MV-4-11 (cell line): ENCODE measurements at places on chromosomes 2 and 18.

GRCh38 chr2:5360081-5360480, 332.1 kb upstream of the SOX11 start:
- no peak for DNase-seq

DNA sequence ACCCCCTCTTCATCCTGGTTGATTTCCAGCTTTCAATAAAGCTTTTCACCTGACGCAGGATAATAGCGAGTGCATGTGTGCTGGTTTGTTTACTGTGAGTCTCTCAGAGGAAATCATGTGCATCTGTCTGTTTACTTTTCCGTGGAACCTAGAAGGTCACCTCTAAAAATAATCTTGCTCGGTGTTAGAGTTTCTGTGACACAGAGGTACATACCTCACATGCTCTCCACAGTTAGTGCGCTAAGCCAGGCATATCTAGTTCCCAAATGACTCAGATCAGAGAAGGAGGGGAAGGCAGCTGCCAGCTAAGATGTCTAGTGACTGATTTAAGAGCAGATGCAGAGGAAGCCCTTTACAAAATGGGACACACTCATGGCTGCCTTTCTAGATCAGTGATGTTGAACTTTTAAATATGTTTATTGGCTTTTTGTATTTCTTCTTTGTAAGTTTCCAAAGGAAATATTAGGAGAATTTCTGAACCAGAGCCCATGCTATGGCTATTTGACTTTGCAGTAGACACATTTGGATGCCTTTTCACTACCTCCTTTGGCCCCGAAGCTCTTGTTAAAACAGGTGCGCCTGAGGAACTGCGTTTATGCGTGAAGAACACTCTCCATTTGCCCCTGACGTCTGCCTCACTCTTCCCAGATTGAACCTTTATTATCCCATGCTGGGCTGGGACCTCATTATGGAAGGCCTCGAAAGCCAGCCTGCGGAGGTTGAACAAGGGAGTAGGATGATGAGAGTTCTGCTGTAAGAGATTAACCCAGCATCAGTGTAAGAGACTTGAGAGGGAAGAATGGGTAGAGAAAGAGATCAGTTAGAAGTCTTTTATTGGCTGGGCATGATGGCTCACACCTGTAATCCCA, 145.6 kb downstream of the FAM161A start:
- DNase-seq, result no peak

GRCh38 chr18:7116001-7116730, 1.4 kb downstream of the LAMA1 start:
- no peak for DNase-seq

DNA sequence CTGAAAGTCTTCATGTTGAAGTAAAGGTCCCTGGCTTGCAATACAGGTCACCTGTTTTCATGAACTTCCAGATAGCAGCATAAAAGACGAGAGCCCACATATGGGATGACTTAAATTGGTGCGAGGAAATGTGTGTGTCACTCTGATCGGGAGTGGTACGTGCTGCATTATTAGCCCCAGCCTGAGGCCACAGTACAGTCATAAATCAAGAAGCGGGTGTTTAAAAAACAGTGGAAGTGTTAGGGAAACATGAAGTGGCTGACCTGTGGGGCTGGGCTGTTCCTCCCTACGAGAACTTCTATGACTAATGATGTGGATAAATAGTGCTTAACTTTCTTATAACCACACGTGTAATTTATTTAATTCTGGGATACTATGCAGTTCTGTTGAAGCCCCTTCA, 24.4 kb downstream of the RDH14 start:
- DNase-seq, result no peak

- no peak for DNase-seq
These were observed 297.2 kb downstream of the NCKAP5 start for GRCh38 chr2:133271105-133271504.

- DNase-seq, result no peak
These were observed 46.4 kb upstream of the ACAA2 start for GRCh38 chr18:49859725-49860124.

DNA sequence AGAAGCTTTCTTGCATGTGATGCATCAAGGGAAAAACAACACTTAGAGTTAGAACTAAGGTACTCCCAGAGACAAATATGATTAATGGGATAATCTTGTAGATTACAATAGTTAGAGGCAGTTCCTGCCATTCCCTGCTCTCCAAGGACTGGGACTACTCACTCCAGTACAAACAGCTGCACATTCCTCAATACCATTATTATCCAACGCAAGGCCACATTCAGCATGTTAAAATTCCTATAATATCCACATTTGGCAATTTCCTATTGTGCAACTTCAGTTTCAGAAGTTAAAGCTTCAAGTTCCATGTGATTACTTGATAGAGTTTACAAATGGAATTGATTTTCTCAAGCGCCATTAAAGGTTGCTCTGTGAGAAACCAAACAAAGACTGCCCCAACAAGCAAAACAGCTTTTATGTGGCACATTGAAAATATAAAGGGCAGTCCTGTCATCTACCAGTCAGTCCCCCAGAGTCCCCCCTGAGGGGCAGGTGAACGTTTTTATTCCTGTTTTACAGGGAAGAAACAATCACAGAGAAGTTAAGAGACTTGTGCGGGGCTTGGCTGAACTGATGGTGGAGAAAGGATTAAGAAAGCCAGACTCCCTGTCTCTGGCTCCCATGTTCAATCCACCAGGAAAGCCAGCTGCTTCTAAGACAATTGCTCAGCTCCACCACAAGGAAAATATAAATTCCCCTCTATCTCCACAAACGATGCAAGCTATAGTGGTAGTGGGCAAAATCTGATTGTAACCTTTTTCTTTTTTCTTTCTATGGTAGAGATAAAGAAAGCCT, 72.6 kb downstream of the TXNL1 start:
- peak; percentile 37 for DNase-seq

GRCh38 chr18:50424877-50425690, 50.2 kb downstream of the SKA1 start:
- peak; percentile 82 for DNase-seq

- no peak for DNase-seq
These were observed 82.3 kb downstream of the GALNT14 start for GRCh38 chr2:31055938-31056337.

DNA sequence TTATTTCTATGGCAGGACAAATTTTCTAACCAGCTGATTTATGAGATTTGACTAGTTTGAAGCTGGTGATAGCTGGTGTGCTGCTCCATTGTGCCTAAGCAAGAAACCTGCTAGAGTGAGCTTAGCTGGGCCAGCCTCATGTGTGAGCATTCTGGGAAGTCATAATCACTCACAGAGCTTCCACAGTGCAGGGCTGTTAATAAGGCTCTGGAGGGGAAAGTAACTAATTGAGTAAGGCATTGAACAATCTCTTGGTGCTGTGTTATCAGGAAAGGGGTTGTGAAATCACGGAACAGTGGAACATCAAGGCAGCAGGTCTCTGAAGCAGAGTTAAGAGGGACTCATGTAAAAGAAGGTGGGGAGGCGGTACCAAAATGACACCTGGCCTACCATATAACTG, 772.6 kb downstream of the MBD2 start:
- DNase-seq, result no peak

DNA sequence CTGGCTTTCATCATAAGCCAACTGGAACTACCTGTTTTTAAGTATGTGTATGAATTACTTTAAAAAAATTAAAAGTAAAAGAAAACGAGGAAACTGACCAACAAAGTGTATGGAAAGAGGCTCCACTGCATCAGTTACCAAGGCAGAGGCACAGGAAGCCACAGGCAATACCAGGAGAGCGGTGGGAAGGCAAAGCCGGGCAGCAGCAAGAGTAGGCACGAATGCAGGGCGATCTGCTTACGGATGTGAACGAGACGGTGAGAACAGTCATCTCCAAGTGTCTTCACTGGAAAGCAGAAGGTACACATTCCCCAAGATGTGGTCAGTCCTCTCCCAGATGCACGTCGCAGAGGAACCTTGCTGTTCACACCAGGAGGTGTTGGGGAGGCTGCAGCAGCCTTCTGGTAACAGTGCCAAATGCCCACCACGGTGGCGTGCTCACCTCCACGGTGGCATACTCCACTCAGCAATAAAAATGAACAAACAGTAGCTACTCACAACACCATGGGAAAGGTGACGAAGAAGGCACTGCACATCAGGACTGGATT, 43.1 kb downstream of the HS6ST1 start:
- DNase-seq, result no peak

- peak; percentile 73 for DNase-seq
These were observed 22.4 kb upstream of the SLC25A52 start for GRCh38 chr18:31783059-31783458.

GRCh38 chr18:43978174-43978573, 700.9 kb upstream of the SYT4 start:
- DNase-seq, result no peak
